NCI-H524 treated with DMSO at 0.1 percent for 48 hours (cell line): ENCODE measurements at places on chromosomes 2 and 18.

DNA sequence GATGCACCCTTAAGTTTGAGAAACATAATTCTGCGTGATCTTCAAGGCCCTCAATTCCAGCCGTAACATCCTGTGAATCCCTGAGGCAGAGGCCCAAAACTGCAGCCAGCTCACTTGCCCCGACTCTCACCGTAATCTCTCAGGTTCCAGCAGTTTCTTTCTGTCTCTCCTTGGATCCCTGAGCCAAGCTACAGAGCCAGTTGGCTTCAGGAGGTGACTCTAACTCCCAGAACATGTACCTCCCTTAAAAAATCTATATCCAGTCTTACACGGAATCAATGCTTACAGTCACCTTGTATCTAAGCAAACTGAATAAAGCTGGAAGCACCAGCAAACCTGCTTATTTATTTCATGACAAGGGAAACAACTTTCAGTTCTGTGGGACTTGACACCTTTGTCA, 300.4 kb downstream of the SETBP1 start:
- no peak for DNase-seq

- no peak for DNase-seq
Measured at GRCh38 chr2:218289639-218290315, 2.5 kb downstream of the TMBIM1 start.

DNA sequence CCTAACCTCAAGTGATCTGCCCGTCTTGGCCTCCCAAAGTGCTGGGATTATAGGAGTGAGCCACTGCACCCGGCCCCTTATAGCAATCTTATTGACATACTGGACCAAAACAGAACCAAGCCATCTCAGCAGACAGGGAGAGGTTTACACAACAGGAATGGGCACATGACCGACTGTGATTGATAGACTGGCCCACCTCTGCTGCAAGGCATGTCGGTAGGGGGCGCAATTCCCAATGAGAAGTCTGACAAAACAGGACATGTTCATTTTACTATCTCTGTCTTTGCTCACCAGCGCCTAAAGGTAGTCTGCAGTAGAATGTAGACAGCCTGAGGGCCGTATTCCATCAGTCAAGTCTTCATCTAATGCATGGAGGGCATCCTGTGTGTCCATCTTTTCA, 2.0 kb downstream of the LYPD6B start:
- DNase-seq, result no peak

DNA sequence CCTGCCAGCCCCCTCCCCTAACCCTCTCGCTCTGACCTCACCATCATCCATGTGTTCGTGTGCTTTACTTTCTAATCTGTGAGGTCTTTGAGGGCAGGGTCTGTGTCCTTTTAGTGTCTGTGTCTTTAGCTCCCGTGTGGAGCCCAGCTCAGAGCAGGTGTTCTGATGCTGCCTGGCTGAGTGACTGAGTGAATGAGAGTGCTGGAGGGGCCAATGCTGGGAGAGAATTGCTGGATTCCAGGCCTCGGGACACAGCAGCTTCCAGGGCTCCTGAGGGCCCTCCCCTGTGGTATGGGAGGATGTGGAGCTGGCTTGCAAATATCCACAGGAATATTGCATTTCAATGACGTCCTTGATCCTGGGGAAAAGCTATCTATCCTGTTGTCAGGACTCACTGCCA, 160.6 kb downstream of the ANKRD30B start:
- no peak for DNase-seq

DNA sequence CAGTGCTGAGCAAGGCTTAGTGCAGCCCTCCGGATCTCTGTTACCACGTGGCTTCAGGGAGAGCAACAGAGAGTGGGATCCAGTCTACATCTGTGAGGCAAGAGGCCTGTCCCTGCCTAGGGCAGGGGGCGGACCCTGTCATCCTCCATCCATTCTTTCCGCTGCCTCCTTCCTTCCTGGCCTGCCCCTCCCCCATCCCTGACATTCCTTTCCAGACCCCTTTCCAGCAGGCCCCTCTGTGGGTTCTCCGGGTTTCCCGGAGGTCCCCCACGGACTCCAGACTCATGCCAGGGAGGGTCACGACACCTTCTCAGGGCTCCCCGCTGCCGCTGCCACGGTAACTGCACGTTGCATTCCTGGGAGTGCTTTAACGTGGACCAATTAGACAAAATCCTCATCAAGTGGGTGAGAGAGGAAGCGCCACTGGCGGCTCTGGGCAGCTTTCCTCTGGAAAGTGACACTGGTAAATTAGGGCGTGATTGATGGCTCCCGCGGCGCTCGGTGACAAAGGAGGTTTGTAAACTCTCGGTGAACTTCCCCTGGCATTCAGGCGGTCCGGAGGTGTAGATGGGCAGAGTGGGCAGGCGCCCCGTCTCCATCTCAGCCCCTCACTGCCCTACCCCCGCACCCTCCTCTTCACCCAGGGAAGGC, 11.4 kb downstream of the ATOH8 start:
- DNase-seq, result peak; percentile 68

DNA sequence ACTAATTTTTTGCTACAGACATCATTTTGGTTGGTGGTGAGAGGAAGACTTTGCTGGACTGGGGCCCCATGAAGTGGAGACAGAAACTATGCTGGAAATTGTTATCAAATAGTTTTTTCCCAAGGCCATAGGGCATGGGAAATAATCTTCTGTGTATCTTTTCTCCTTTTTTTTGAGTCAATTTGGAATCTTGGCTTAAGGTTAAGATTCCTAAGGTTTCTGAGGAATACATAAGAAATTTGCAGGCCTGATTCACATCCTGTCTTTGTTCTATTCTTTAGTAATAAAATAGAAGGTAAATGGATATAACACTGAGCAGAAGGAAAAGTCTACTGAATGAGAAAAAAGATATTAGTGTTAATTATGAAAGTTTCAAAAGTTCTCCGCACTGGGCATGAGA, 16.6 kb downstream of the SMC6 start:
- no peak for DNase-seq

DNA sequence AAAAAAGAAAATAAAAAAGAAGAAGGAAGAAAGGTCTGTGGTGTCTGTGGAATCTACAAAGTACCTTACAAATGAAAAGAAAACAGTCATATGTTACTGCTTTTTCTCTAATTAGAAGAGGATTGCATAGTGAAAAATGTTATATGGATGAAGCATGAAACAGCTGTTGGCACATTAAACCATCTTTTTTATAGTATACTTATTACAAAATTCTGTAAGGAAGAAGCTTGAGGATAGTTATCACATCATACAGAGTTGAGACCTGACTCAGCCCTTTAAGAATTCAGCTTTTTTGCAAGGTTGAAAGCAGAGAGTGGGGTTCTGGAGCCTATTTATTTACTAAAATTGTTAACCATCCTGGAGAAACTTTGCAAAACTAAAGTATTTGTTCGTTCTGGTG, 222.7 kb downstream of the PHLPP1 start:
- DNase-seq, result no peak

GRCh38 chr2:130378898-130379214, 23.0 kb downstream of the PTPN18 start:
- no peak for DNase-seq

GRCh38 chr18:79750980-79751571, 46.7 kb upstream of the KCNG2 start:
- DNase-seq, result no peak

GRCh38 chr2:168231609-168232241, 15.7 kb downstream of the STK39 start:
- no peak for DNase-seq

- no peak for DNase-seq
Measured at GRCh38 chr2:23379220-23379695, 5.7 kb upstream of the KLHL29 start.

DNA sequence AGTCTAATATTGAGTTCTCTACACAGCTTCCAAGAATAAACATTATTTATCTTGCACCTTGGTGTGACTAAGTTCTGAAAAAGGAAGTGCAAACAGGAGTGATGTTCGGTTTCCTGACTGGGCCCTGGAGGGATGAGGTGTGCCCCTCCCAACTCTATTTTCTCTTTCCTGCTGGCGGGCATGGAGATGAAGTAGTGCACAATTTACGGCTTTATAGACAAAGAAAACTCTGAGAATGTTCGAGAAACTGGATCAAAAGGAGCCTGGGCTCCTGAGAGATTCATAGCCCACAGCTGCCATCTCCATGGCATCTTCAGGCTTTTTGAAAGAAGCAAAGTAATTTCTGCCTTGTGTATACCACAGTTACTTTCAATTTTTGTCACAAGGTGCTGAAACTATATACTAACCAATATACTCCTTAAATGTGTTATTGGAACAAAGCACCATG, 22.3 kb downstream of the LRATD1 start:
- no peak for DNase-seq

DNA sequence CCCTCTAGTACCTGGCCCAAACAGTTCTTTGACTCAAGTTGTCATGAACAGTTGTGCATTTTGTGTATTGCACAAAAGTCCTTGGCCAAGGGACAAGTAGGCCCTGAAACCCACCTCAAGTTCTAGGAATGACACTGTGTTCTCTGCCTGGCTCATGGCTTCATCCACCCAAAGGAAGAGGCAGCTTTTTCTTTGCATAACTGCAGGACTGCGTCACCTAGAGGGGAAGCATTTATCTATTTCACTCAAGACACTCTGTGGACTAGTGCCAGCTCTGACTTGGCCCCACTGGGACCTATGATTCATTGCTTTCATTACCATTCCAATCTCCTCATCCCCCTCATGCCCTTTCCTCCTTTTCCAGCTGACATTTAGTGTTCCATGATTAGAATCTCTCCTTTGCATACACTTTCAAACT, 119.3 kb upstream of the SIX2 start:
- DNase-seq, result no peak

DNA sequence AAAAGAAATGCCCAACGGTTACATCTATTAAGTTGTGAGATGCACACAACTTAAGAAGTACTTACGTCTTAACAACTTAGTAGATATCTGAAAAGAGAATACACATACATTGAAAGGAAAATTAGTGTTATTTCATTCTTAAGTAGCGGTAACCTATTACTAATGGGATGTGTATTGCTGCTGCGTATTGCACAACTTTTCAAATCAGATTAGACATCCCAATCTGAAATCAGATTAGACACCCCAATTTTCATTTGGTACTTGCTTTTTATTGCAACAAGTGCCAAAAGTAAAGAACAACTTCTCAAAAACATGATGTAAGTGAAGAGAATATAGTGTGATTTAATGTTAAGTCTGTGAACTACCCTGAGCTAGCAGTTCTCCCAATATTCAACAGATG, 155.5 kb downstream of the DSC3 start:
- DNase-seq, result no peak

- no peak for DNase-seq
Measured at GRCh38 chr2:96340493-96341414, 5.2 kb downstream of the NCAPH start.

- no peak for DNase-seq
Measured at GRCh38 chr18:34771958-34772357, 61.9 kb downstream of the DTNA start.

GRCh38 chr2:147352264-147353071, 492.4 kb upstream of the ACVR2A start:
- no peak for DNase-seq

DNA sequence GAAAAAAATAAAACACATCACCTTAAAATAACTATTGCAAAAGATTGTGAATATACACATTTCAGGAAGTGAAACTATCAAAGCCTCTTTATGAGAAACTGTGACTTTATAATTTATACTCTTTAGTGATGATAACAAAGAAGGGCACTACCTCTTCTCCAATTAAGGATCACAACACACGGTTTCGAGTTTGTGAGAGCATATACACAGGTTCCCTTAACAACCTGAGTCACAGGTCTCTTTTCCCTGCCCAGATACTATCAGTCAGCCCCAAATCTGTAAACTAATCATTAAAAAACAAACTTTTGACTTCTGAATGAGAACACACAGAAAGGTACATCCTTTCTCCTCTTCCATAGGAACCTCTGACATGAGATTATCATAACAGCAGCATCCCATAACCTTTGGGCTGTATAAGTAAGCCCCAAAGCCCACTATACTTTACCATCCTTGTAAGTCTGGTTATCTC, 44.9 kb downstream of the PTPN2 start:
- DNase-seq, result no peak

DNA sequence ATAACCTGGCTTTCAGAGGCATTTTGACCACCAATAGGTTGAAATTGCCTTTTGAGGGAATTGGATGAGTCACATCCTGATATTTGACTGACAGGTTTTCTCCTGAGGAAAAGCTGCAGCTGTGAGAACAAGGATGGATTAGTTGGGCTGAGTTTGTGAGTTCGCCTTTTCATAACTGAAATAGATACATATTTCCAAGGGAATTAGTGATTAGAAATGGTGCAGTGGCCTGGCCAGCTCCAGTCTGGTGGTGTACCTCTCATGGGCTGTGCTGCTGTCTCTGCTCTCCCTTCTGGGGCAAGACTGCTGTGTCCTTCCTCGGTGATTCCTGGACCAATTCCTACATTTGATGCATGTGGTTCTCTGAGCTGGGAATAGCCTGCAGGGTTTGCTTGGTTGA, 341.3 kb downstream of the TSN start:
- no peak for DNase-seq

- peak; percentile 36 for DNase-seq
Measured at GRCh38 chr2:137493261-137493660, 471.0 kb upstream of the HNMT start.

DNA sequence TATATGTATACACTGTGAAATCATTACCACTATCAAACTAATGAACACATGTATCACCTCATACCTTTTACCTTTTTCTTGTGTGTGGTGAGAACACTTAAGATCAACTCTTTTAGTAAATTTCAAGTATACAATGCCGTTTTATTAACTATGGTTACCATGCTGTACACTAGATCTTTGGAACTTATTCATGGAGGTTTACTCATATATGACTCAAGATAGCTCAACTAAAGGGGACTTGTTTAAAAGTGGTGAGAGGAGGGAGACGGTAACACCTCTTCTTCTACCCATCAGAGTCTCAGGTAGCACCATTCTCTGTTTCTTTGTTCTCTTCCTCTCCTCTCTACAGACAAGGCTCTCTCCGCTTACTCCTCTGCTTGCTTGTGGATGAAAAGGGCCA, 36.1 kb upstream of the TMEM178A start:
- no peak for DNase-seq

- DNase-seq, result no peak
Measured at GRCh38 chr2:221500501-221501209, 71.4 kb downstream of the EPHA4 start.

- DNase-seq, result no peak
Measured at GRCh38 chr2:120985997-120986651, 250.5 kb downstream of the GLI2 start.

- no peak for DNase-seq
Measured at GRCh38 chr2:39737661-39738060, 41.4 kb downstream of the THUMPD2 start.

GRCh38 chr2:18803141-18803939, 214.0 kb upstream of the NT5C1B start:
- no peak for DNase-seq

GRCh38 chr2:20148923-20149702, 75.8 kb downstream of the SDC1 start:
- no peak for DNase-seq

GRCh38 chr2:215277944-215278343, 33.9 kb upstream of the ATIC start:
- no peak for DNase-seq

DNA sequence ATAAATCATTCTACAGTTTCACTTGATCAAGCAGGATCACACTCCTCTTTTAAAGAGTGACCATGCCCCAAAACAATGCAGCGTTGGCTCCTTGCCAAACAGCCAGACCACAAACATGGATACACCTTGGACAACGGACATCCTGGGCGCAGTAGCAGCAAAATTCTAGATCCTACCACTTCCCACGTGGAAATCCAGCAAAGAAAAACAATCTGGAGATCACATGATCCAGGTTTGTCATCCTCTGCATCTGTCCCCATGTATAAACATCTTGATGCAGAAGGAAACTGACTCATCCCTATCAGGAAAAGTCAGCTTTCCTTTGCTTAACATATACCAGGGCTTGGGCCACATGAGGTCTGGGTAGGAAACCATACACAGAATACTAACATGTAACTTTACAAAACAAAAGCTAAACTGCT, 53.1 kb downstream of the ZNF521 start:
- no peak for DNase-seq
